ENCODE measurements at places on chromosomes 1 and 21. TPM values are rescaled to one million over a fixed set of nuclear protein-coding genes. Genes with fewer than 3 reads are reported as not detected.

DNA sequence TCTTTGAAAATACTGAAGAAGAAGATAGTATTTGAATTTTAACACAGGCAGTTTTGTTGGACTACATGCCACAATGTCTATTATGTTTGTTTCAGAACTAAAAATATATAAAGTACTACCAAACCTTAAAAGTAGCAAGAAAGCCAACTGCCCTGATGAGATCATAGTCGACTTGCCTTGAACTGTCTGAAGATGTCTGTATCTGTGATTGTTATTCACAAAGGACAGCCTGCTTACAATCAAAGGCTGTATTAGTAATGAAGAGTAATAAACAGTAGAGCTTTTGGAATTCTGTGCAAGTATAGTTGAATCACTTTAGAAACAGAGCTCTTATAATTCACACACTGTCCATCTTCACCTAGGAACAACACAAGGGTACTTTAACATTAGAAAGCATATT lies 228.3 kb downstream of the NCAM2 start:
- no peak overlapping the region for H3K4me3 ChIP-seq
- no peak for DNase-seq
- no peak overlapping the region for H3K27ac ChIP-seq
- H3K4me1 ChIP-seq = no peaks in the 10 kb centered on the region

DNA sequence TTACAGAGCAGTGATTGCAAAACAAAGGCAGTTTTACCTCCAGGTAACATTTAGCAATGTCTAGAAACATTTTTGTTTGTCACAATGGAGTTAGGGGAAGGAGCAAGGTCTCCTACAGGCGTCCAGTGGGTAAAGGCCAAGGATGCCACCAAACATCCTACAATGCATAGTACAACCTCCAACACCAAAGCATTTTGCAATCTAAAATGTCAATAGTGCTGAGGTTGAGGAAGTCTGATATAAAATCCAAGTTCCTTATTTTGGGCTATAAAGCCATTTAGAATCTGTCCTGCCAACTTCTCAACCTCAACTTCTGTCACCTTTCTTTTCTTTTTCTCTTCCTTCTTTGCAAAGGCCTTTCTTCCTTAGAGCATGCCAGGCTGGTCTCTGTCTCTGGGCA lies 111.2 kb downstream of the FASLG start:
- no peaks in the 10 kb centered on the region for H3K4me1 ChIP-seq
- H3K27me3 ChIP-seq = no peaks in the 10 kb centered on the region
- H3K27ac ChIP-seq = no peak overlapping the region
- no peak for DNase-seq
- H3K36me3 ChIP-seq = no peaks in the 10 kb centered on the region
- H3K4me3 ChIP-seq = no peak overlapping the region

- no peak for DNase-seq
- no peak overlapping the region for H3K27ac ChIP-seq
- H3K4me3 ChIP-seq = no peak overlapping the region
Measured at GRCh38 chr1:163442231-163442879, 120.6 kb downstream of the NUF2 start.

DNA sequence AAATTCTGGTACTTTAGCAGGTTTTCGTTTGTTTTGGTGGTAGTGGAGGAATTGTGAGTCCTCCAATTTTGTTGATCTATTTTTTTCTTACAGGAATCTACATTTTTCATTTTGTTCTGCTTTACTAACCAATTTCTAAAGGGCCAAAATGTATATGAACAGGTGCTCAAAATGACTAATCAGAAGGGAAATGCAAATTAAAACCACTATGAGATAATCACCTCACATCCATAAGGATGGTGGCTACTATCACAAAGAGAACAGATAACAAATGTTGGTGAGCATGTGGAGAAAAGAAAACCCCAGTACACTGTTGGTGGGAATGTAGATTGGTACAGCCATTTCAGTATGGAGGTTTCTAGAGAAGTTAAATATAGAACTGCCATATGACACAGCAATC lies 134.2 kb downstream of the LMO4 start:
- H3K27me3 ChIP-seq = no peaks in the 10 kb centered on the region
- no peaks in the 10 kb centered on the region for H3K4me1 ChIP-seq
- no peak for DNase-seq
- no peak overlapping the region for H3K4me3 ChIP-seq
- H3K27ac ChIP-seq = no peak overlapping the region

The CD1B gene
- not detected for total RNA-seq

The TBX15 gene
- total RNA-seq = 1.9 TPM

GRCh38 chr21:43917515-43918384 lies 52.7 kb downstream of the AGPAT3 start:
- H3K36me3 ChIP-seq = no peaks in the 10 kb centered on the region
- H3K27me3 ChIP-seq = no peaks in the 10 kb centered on the region
- H3K27ac ChIP-seq = no peak overlapping the region
- H3K4me3 ChIP-seq = no peak overlapping the region
- H3K4me1 ChIP-seq = no peaks in the 10 kb centered on the region

The COA7 gene
- 44.9 TPM for total RNA-seq

GRCh38 chr1:173775578-173776226 lies 48.8 kb upstream of the DARS2 start:
- no peak for DNase-seq
- no peak overlapping the region for H3K4me3 ChIP-seq
- H3K36me3 ChIP-seq = no peaks in the 10 kb centered on the region
- H3K4me1 ChIP-seq = no peaks in the 10 kb centered on the region
- no peak overlapping the region for H3K27ac ChIP-seq

DNA sequence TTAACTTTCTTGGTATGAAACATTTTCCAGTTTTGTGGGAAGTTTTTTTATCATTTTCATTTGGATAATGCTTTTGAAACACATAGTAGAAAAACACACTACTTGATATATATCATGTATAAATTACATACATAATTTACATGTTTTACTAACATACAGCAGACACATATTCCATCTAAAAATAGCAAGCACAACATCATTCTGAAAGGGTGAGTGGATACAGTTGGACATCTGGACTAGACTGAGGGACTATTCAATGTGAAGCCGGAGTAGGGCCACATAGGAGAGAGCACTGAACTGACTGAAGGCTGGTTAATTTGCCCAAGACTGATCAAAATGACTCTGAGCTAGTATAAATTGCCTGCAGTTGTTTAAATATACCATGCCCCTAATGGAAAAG lies 11.7 kb downstream of the CDKN2C start:
- DNase-seq = no peak
- H3K4me1 ChIP-seq = peaks cover 49% of the 10 kb centered on the region
- no peaks in the 10 kb centered on the region for H3K36me3 ChIP-seq
- no peak overlapping the region for H3K4me3 ChIP-seq
- H3K27ac ChIP-seq = peak overlapping the region; percentile 100
